DMS79 (cell line): ENCODE measurements at places on chromosomes 5 and 9.

- DNase-seq, result no peak
These were observed 75.1 kb upstream of the ADCY2 start for GRCh38 chr5:7320701-7321301.

GRCh38 chr9:74369844-74370243, 127.3 kb upstream of the RORB start:
- no peak for DNase-seq

DNA sequence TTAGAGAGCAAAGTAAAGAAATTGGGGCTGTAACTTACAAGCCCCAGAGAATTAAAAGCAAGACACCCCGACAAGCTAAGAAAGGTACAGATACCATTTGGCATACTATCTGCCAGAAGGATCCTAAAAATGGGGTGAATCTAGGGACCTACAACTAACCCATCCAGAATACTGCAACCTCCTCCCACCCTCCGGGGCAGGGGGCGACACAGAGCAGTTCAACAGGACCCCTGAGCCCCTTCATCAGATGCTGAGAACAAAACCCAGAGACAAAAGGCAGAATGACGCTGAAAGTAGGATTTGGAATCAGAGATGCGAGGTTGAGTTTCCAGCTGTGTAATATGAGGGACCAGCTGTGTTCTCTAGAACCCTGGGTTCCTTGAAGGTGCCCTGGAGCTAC, 71.2 kb downstream of the EPB41L4B start:
- DNase-seq, result no peak

- peak; percentile 3 for DNase-seq
These were observed 763 bp downstream of the TJP2 start for GRCh38 chr9:69174616-69175463.

GRCh38 chr5:97044052-97044451, 98.4 kb downstream of the LIX1 start:
- no peak for DNase-seq

- no peak for DNase-seq
These were observed 13.6 kb downstream of the NR2F1-AS1 start for GRCh38 chr5:93567424-93567823.

GRCh38 chr5:44506561-44506960, 117.3 kb upstream of the FGF10 start:
- DNase-seq, result no peak

- no peak for DNase-seq
These were observed 20.6 kb downstream of the TMEM174 start for GRCh38 chr5:73193592-73193991.

DNA sequence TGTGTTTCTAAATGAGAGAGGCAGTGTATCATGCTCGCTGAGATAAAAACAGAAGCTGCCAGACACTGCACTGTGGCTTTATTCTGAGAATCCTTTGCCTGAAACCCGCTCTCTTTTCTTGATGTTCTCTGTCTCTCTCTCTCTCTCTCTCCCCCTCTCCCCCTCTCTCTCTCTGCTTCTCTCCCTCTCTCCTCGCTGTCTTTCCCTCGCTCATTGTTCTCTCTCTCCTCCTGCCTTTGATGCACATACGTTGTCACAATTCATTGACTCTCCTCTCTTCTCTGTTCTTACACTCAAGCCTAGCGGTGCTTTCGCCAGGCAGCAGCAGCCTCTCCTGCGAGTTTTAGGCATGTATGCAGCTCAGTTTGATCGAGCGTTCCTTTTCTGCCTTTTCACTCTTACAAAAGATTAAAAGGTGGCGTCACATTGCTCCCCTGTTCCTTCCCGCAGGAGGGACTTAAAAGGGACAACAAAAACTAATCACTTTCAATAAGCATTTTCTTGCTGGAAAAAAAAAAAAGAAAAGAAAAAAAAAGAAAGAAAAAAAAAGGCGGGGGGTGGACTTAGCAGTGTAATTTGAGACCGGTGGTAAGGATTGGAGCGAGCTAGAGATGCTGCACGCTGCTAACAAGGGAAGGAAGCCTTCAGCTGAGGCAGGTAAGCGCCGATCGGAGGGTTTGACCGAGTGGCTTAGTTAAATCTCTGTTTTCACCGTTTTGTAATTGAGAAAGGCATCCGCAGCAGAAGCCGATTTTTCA, 717.9 kb upstream of the WWC1 start:
- DNase-seq, result peak; percentile 0

DNA sequence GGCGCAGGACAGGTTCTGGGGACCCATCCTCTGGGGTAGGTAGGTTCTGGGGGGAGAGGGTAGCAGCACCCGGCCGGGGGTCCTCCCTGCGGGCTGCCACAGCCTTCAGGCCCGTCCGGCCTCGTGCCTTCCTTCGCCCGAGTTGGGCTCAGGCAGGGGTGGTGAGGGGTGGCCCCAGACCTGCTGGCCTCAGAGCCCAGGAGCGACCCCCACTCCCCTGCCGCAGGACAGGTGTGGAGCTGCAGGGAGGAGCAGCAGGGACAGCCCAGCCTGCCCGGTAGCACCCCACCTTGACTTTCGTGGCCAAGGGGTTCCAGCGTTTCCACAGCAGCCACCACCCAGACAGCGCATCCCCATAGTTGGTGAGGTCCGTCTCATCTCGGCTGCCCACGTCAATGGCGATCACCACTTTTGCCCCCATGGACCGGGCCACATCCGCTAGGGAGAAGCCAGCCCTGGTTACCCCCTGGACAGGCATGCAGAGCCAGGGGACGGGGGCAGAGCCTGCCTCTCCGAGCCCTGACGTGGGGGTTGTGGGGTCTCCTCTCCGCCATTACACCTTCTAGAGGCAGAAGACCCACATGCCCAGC, 3.4 kb upstream of the NSMF start:
- DNase-seq, result no peak

DNA sequence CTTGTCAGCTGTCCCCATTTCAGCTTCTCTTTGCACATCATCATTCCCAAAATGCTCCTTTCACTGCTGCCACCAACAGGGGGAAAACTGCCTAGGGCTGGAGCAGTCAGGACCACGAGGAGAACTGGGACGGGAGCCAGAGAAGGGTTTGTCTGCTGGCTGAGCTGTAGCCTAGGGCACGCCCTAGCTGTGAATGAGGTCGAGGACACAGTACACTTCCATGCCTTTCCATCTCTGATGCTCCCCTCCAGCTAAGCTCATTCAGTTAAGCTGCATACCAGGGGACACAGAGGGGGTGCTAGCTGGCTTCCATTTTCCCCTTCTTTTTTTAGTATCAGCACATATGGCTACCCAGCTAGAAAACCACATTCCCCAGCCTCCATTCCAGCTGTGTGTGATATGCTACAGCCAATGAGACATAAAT, 64.7 kb downstream of the STK10 start:
- DNase-seq, result no peak

DNA sequence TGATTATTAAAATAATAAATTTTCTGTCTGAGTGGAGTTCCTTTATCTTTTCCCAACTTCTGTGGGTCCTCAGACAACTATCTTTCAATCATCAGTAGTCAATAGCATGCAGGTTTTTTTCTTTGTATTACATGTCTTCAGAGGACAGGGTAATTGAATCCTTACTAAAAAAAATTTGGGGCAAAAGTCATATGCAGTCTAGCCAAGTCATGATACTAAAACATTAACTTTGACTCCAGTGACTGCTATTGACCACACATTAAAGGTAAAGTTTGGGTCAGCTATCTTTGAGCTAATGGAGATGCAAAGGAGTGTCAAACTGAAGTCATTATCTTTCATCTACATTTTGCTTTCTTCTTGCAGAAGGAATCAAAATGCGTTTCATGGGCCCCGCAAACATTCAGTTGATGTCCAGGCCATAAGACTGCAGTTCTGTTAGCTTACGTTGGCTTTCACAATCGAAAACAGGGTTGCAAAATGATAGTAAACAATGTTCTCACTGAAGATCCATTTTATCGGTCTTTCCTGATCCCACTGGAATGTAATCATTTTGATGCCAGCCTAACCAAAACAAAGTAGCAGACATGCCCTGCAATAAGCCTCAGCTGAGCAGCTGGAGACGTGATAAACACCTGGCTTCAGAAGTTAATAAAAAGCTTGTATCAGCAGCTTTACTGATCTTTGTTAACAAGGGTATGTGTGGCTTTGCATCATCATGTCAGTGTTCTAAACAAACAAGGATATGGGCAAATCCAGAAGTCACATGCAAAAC, 186.1 kb upstream of the PRLR start:
- DNase-seq, result no peak

DNA sequence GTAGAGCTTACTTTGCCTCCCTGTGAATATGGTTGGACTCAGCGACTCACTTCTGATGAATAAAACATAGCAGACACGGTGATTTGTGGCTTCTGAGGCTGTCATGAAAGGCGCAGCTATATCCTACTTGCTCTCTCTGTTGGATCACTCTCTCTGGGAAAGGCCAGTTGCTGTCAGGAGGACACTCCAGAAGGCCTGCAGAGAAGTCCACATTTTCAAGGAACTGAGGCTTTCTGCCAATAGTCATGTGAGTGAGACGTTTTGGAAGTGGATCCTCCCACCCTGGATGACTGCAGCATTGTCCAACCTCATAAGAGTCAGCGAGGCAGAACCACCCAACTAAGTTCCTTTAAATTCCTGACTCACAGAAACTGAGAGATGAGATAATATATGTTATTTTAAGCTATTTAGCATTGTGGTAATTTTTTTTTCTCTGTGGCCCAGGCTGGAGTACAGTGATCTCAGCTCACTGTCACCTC, 156.0 kb upstream of the MAST4 start:
- DNase-seq, result no peak

- no peak for DNase-seq
These were observed 426.2 kb downstream of the ANXA1 start for GRCh38 chr9:73577848-73578247.

- DNase-seq, result no peak
These were observed 431.3 kb downstream of the SPATA31D1 start for GRCh38 chr9:82419696-82420486.
